Neural progenitor cell (in vitro differentiated cells): ENCODE measurements at places on chromosomes 7 and 10. TPM values are rescaled to one million over a fixed set of nuclear protein-coding genes. Genes with fewer than 3 reads are reported as not detected.

MUC12 gene
- total RNA-seq: 4.2 TPM in 1 of 2 replicates, not detected in the other

DNA sequence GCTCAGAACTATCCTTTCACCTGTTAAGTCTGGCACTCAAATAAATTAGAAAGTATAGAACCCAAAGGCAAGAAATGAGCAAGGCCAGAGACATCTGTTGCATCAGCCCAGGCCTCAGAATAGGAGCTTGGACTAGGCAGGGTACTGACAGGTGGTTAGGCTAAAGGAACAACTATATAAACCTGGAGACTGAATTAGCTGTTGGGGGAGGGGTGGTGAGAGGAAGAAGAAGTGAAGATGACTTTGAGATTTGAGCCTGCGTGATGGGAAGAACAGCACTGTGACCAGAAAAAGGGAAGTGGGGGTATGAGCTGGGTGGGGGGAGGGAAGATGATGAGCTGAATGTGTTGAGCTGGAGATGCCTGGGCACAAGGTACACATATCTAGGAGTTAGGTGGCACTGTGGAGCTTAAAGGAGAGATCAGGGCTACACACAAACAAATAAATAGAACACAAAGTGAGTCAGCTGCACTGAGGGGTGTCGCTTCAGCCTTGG, 244.7 kb downstream of the PTEN start:
- DNase-seq: no peak

KCNH2 gene
- 2.6 and 11.1 TPM in 2 replicates for total RNA-seq

- DNase-seq: no peak
These were observed 123.6 kb downstream of the CCSER2 start for GRCh38 chr10:84452003-84452402.

DNA sequence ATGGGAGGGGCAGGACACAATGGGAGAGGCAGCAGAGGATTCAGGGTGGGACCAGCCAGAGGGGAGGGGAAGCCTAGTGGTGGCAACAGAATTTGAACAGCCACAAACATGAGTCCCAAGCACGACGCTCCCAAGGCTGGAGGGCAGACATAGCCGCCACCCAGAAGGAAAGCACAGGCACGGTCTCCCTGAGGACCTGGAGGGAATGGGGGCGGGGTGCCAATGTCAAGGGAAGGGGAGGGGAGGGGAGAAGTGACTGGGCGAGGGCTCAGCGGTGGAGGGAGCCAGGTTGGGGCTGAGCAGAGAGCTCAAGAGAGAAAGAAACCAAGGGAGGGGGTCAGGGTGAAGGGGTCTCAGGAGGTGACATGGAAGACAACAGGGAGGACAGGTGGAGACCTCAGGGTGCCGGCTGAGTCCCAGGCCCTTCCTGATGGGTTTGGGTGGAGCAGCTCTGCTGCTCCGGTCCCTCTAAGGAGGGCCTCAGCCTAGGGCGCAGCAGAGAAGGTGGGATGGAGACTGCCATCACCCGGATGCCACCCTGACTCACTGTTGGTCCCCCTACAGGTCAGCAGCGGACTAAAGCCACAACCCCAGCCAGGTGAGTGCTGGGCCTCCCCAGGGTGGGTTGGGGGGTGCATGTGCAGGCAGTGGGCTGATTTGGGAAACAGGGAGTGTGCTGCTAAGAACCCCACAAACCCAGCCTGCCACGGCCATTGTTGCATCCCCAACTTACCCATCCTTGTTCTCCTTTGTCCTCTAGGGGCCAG, 24.2 kb downstream of the PILRA start:
- DNase-seq: no peak

GRCh38 chr7:152185558-152185957, 160.1 kb downstream of the GALNT11 start:
- no peak for DNase-seq

GRCh38 chr7:139109983-139110411, 477 bp upstream of the ZC3HAV1 start:
- no peak for DNase-seq

LRRD1 gene
- not detected in 2 replicates for total RNA-seq

EBLN1 gene
- total RNA-seq: not detected in 2 replicates

PRF1 gene
- total RNA-seq: not detected in 2 replicates
